Bronchial smooth muscle cell (primary cell): ENCODE measurements at places on chromosomes 7 and 10. TPM values are rescaled to one million over a fixed set of nuclear protein-coding genes. Genes with fewer than 3 reads are reported as not detected.

MSMB gene
- not detected in 2 replicates for total RNA-seq

CYP2E1 gene
- total RNA-seq: 0.47 and 0.52 TPM in 2 replicates

PDCD4 gene
- 86.2 and 168 TPM in 2 replicates for total RNA-seq

FFAR4 gene
- not detected in 2 replicates for total RNA-seq

INMT gene
- 14.3 and 17.0 TPM in 2 replicates for total RNA-seq

ZNF248 gene
- total RNA-seq: 7.5 and 8.8 TPM in 2 replicates

AUTS2 gene
- total RNA-seq: 1.9 and 2.2 TPM in 2 replicates

ANKRD61 gene
- total RNA-seq: not detected in 2 replicates

OR6B1 gene
- total RNA-seq: not detected in 2 replicates

CALCR gene
- not detected in 2 replicates for total RNA-seq

HABP2 gene
- not detected in 2 replicates for total RNA-seq

PRSS37 gene
- total RNA-seq: not detected in 2 replicates
